Thyroid gland (tissue), 4 donors: ENCODE measurements at places on chromosomes 7 and 10. TPM values are rescaled to one million over a fixed set of nuclear protein-coding genes. Genes with fewer than 3 reads are reported as not detected.

The SERPINE1 gene
- total RNA-seq, result 5.5 TPM

The DNA2 gene
- total RNA-seq, result 1.8 TPM

The C7orf57 gene
- total RNA-seq, result not detected

The OR2A7 gene
- total RNA-seq, result 16.8 TPM

The SLC16A12 gene
- 40.3 TPM for total RNA-seq

The COL13A1 gene
- 0.22 TPM for total RNA-seq

The NME8 gene
- not detected for total RNA-seq

The WEE2 gene
- total RNA-seq, result not detected

The OPALIN gene
- not detected for total RNA-seq

The TRIM50 gene
- total RNA-seq, result 1.5 TPM

The SPOCK2 gene
- total RNA-seq, result 4.3 TPM

The PNLIPRP2 gene
- not detected for total RNA-seq

The DRGX gene
- not detected for total RNA-seq

The SPDYE6 gene
- not detected for total RNA-seq

The UPK3B gene
- total RNA-seq, result 10.8 TPM

The CCL26 gene
- total RNA-seq, result not detected

The PAX4 gene
- total RNA-seq, result not detected

The CNPY1 gene
- not detected for total RNA-seq
